Heart right ventricle (tissue), 16 donors: ENCODE measurements at places on chromosomes 2 and 18.
A peak's percentile ranks its signal among the peaks of the same experiment; 100 is the strongest.

DNA sequence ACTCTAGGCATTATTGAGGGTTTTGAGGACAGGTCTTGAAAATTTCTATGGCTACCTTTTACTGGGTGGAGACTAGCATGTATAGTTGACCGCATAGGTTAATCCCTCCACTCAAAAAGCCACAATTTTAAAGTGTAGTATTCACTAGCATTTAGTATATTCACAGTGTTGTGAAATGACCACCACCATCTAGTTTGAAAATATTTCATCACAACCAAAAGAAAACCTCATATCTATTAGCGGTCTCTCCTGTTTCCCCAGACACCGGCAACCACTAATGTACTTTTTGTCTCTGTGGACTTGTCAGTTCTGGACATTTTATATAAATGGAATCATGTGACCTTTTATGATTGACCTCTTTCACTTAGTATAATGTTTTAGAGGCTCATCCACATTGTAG is 53.9 kb downstream of the MSH2 start:
- DNase-seq, result no peak

- DNase-seq, result peak; percentile 64
These were observed 172.1 kb downstream of the GFPT1 start for GRCh38 chr2:69214898-69215297.

- peak; percentile 78 for DNase-seq
These were observed 685 bp downstream of the SMAD4 start for GRCh38 chr18:51030537-51031258.

DNA sequence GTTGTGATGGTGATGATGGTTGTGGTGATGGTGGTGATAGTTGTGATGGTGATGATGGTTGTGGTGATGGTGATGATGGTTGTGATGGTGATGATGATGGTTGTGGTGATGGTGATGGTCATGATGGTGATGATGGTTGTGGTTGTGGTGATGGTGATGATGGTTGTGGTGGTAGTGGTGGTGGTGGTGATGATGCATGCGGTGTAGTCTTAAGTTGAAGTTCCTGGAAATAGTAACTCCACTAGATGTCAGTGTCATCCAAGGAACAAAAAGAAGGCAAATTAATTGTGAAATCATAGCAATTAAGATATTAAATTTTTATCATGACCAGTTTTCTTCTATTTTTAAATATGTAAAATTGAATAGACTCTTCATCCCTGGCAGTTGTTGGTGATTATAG is 309.2 kb downstream of the AGAP1 start:
- no peak for DNase-seq

- DNase-seq, result no peak
These were observed 89.6 kb upstream of the SETBP1 start for GRCh38 chr18:44590956-44591670.

DNA sequence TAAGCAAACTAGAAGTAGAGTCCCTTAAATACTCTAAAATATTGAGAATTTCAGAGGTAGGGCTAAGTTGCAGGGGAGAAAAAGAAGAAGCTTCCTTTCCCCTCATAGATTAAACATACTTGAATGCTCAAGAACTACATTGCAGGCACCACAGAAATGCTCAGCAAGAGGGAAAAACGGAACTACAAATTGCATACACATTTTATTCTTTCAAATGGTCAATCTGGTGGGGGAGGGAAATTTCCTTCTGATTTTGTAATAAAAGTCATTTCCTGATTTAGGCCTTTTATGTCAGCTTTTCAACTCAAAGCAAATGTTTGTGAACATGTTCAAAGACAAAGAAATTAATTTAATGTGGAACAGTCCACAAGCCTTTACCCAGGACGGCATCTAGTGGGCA is 33.0 kb downstream of the FARSB start:
- no peak for DNase-seq

DNA sequence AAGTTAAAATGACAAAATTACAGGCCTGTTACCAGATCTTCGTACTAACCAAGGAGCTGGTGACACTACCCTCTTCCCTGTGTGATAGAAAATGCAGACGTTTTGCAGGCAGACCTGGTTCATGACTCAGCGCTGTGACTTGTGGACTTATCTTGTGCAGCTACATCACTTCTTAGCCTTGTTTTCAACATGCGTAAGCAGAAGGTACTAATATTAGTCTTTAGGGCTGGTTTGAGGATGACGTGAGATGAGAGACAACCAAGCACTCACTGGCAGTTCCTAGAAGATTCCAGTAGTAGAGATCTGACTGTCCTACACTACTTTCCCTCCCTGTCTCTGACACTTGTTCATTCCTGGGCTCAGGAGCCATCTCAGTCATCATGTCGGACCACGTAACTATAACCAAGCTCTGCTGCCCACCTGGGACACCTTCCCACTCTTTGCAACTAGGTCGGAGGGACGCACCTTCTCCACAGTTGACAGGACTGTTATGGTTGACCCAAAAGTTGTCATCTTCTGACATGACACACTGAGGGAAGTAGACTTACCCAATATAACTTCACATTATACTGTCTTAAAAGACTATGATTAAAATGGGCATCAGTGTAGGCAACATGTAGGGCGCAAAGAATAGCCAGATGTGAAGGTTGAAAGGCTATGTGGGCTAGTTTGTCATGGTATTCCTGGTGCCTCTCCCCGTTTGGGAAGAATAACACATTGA is 64.8 kb downstream of the TNFRSF11A start:
- DNase-seq, result no peak

DNA sequence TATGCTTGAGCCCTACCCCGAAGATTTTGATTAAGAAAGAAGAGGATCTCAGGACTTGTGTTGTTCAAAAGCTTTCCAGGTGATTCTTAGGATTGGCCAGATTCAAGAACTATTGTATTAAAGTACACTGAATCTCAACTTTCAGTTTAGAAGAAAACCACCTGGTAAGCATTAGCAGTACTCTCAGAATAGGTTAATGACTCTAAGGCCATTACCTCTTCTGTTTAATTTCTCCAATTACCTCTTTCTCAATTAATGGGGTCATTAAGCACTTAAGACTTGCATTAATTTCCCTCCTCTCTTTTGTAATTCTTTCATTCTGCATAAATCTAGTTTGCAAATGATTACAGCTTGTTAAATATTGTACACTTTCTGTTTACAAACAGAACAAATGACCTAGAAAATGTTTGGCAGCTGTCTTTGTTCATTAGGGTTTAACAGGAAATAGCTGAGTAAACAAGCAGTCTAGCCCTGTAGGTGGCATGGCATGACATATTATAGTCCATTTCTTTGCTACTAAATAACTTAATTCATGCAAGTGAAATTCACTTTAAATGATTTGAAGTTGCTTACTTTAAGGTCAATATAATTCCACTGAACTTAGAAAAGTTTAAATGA is 20.4 kb upstream of the TDRD15 start:
- DNase-seq, result no peak

GRCh38 chr2:12289120-12289802 is 427.5 kb upstream of the TRIB2 start:
- DNase-seq, result no peak

GRCh38 chr2:54176577-54176976 is 61.2 kb downstream of the ACYP2 start:
- DNase-seq, result peak; percentile 58
